ENCODE measurements at places on chromosomes 12 and 14. TPM values are rescaled to one million over a fixed set of nuclear protein-coding genes. Genes with fewer than 3 reads are reported as not detected.
A peak's percentile ranks its signal among the peaks of the same experiment; 100 is the strongest.

SLC16A7 gene
- total RNA-seq, result 24.4 TPM

RNASE7 gene
- total RNA-seq, result not detected

DNA sequence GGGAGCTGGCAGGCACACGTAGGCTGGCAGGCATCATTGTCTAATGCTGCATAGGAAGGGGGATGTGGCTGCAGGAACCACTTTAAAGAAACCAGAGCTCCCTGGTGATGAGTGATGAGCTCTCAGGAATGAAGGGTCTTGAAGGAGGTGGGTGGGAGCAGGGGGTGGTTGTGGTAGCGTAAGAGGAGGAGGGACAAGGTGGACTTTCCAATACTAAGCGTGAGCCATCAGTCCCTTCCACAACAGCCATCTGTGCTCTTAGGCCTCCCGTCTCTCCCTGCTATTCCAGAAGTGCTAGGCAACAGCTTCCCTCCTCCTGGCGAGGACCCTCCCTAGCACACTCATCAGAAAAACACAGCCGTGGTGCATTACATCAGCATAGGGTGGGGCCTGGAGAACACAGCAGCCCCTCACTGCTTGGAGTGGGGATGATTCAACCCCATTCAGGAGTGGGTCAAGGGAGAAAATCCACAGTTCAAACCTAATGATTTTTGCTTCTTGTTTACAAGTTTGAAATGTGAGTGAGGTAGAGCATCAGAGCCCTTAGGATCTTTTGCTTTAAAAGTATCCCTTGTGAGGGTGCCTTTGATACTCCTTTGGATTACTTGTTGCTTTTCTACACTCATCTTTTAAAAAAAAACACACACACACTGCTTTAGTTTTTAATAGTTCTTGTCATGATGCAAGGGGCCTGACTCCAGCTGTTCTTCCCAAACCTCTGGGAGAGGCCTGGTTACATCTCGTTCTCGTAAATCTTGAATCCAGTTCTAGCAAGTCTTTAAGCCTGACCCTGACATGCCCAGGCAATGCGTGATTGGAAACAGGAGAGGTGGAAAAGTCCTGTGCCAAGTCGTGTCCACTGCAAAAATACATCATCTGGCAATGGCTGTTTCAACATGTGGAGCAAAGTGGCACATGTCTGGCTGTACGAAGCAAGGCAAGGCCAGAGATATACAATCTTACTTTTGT lies 356.4 kb upstream of the DDHD1 start:
- no peak for DNase-seq

DNA sequence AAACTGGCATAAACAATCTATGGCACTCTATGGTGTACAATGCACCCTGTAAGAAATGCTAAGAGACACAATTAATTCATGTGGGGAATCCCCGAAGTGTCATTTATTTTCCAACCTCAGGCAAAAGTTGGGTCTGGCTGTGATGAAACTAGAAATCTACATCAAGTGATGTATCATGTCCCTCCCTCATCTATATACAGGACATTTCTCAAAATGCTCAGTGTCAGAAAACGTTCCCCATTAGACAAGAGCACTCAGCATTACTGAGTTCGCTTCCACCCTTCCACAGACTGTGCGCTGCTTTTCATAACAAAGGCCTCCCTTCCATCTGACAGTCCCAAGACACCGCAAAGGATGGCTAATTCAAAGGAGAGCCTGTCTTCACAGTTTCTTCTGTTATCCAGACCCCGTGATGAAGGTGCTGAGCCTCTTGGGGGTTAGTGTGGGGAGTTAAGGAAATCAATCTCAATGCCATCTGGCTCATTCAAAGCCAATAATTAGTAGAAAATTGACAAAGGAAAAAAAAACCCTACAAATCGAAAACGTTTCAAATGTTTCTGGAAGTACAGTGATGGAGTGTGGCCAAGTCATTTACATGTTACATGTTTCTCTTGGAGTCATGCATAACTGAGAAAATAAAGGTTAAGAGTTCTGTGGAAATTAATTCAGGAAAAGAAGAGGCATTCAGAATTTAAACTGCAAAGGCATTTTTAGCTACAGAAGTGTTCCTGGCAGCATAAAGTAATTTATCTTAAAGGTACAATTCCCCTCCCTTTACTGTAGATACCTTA lies 7.5 kb downstream of the CCDC88C start:
- peak; percentile 71 for DNase-seq
